Thoracic aorta (tissue), 2 donors: ENCODE measurements at places on chromosomes 11 and 22. TPM values are rescaled to one million over a fixed set of nuclear protein-coding genes. Genes with fewer than 3 reads are reported as not detected.
A peak's percentile ranks its signal among the peaks of the same experiment; 100 is the strongest.

CHST1 gene
- total RNA-seq = 48.7 TPM

GRCh38 chr11:66062408-66062807 lies 7.7 kb upstream of the PACS1 start:
- DNase-seq = no peak

- DNase-seq = no peak
Measured at GRCh38 chr11:45280449-45280848, 5.7 kb downstream of the SYT13 start.

DNA sequence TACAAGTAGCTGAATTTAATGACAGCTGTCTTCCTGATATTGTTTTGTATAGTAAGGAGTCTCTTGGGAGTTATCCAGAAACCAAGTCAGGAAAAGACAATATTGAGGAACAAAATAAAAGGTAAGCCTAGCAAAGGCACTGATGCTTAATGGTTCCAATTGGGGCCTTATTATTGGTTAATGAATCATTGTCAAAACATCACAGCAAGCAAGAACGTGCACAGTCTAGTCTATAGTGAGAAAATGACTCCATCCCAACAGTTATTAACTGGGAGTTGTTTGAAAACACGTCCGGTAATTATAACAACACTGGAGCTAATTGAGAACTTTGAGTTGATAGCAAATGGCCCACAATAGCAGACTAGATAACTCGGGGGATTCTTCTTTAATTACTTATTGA lies 17.7 kb downstream of the BSX start:
- DNase-seq = no peak

DNA sequence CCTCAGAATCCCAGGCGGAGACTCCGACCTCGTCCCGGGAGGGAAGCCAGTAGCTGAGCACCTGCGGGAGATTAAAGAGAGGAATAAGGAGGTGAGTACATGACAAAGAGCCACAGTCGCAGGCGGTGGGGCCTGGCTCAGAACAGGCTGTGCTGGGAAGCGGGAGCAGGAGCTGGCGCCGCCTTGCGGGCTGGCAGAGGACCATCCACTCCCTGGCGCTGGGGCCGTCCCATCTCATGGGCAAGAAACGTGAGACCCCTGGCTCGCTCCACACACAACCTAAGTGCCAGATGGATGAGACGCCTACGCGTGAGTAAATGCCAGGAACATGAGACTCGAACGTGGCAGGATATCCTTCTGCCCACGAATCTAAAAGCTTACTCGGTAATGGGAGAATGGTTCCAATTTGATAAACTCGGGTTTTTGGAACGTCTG lies 6.3 kb downstream of the CEND1 start:
- peak; percentile 47 for DNase-seq

TIGD3 gene
- not detected for total RNA-seq

GRCh38 chr11:17646451-17647145 lies 72.8 kb upstream of the MYOD1 start:
- DNase-seq = no peak

- no peak for DNase-seq
Measured at GRCh38 chr22:19578180-19579004, 54.2 kb upstream of the CLDN5 start.

APOBEC3G gene
- total RNA-seq = 8.3 TPM

- no peak for DNase-seq
Measured at GRCh38 chr11:92775003-92775676, 194.3 kb upstream of the MTNR1B start.

TCN2 gene
- total RNA-seq = 82.0 TPM

THAP12 gene
- 38.0 TPM for total RNA-seq

DNA sequence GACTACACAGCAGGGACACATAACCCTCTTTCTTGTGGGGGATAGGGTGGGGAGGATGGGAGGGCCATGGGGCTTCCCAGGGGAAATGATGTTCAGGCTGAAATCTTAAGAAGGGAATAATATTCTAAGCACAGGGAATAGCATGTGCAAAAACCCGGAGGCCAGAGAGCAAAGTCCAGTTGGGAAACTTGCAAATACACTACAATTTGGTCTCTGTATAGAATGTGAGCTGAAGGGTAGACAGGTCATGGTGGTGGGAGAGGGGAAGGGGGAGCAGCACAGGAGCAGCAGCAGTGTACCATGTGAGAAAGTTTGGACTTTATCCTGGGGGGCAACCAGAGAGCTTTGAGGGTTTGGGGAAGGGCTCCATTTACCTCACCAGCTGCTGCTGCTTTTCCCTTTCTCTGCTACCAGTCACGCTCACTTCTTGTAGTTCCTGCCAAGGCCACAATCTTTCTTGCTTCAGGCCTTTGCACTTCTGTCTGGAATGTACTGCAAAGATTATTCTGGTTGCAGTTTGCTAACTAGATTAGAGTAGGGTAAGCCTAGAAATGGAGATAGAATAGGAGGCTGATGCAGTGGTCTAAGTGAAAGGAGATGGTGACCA lies 43.0 kb downstream of the KREMEN1 start:
- no peak for DNase-seq

GRCh38 chr11:16786131-16786530 lies 47.7 kb downstream of the C11orf58 start:
- no peak for DNase-seq

DNA sequence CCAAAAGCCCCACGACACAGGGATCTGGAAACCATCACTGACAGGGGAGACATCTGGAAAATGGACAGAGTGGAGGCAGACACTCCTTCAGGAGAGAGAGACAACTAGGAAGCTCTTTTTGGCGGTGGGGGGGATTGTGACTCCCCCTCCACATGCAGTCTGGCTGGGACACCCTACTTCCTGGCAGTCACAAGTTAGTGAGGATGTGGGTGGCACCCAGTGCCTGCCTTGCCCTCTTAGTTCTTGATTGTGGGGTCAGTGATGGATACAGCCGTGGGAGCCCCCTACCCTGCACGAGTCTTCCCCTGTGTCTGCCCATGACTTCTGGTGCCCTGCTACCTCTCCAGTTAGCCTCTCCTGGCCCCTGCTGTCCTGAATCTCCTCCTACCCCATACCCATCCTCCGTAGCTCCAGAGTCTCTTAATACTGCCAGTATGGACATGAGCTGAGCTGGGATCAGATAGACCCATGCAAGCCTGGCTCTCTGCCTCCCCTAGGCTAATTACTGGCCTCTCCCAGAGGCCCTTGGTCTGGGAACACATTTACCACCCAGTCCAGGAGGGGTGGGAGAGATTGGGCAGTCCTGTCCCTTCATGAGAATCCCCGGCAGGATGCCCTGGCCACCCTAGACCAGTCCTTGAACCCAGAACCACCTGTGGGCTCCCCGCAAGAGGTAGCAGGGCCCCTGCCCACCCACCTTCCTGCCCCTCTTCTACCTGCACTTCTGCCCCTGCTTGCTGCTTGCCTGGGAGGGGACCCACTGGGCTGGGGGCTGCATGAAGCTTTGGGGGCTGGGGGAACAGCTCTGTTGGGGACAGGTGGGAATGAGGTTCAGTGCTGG lies 22.8 kb downstream of the RHBDD3 start:
- DNase-seq = no peak

MUC2 gene
- total RNA-seq = not detected

BDNF gene
- total RNA-seq = 4.7 TPM

POLR2L gene
- total RNA-seq = 20.8 TPM

- DNase-seq = no peak
Measured at GRCh38 chr11:12279672-12280108, 97.7 kb upstream of the PARVA start.

DNA sequence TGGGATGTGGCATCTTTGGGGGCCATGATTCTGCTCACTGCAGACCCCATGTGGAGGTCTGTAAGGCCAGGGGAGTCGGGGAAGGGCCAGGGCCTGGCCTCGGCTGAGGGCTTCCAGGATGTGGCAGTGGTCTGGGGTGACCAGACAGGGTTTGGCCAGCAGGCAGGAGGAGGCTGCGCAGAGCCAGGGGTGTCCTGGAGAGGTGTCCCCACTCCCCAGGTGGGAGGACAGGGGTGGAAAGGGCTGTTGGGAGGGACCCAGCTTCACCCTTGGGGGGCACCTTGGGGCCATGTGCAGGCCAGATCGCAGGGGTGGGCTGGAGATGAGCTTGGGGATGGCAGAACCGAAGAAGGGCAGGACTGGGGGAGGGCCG lies 3.4 kb downstream of the PANX2 start:
- DNase-seq = no peak

DNA sequence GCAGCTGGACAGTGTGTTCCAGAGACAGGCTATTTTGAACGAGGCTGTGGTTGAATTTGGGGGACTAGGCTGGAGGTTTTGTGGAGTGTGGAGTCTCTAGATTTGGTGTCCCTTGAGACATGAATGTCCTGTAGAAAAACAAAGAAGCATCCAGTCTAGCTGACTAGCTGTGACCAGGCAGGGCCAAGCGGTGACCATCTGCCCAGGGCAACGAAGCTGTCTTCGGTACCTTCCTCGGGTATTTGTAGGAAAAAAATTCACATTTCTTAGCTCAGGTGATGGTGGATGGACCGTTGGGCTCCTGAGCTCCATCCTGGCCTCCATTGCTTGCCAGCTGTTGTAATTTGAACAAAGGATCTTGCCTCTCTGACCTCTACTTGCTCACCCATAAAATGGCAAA lies 557.3 kb downstream of the MIAT start:
- DNase-seq = no peak
